Stimulated activated CD8-positive, alpha-beta memory T cell treated with anti-CD3 and anti-CD28 coated beads, Interleukin-7, amount 100 ng/mL, for 24 hours (primary cell): ENCODE measurements at places on chromosomes 16 and 17.

GRCh38 chr16:84313921-84314320, 19.2 kb downstream of the WFDC1 start:
- DNase-seq, result no peak

- DNase-seq, result no peak
These were observed 16.8 kb downstream of the AMFR start for GRCh38 chr16:56408379-56409098.

DNA sequence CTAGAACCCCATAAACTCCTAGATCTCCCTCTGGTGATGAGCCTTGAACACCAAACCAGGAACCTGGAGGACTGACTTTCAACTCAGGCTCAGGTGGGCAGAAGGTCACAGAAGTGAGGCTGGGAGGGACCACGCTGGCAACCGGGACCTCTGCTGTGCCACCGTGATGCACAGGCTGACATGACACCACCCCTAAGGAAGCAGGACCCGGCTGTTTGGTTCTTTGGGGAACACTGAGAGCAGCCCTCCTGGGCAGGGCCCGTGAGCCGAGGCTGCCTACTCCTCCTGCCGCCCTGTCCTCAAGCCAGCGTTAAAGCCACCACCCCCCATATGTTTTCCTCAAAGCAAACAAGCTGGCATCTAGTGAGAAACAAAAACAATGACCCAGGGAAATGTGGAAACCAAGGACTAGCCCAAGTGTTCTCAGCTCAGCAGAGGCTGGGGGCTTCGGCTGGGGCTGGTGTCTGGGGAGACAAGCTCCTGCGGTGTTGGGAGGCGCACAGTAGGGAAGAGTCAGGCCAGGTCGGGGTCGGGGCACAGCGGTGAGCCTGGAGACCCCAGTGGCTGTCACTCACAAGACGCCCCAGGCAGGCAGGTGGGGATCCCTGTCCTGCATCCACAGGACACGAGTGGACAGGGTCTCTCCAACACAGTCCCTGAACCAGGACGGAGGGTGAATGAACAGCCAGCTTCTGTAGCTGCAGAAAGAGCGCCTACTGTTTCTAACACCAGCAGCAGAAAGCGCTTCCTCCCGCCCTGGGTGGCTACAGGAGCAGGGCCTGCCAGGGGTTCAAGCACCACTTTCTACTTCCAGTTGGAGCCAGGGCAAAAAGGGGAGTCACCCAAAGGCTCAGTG, 1.7 kb downstream of the SMIM5 start:
- no peak for DNase-seq

DNA sequence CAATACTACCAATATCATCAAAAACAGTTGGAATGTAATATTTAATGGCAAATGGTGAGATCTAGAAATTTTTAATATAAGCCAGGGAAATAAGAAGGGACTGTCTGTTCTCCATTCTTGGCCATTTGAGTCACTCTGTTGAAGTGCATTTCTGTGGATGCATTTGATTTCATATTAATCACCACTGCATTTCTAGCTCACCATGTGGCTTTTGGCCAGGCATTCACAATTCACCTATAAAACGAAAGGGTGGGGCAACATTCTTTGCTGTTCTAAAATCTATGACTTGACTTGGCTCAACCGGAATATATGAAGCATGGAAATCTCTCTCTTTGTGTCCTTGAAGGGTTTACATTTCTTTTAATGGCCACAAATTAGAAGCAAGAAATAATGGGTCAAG, 483.0 kb downstream of the SLC39A11 start:
- no peak for DNase-seq

GRCh38 chr16:67372664-67373063, 20.6 kb downstream of the TPPP3 start:
- DNase-seq, result no peak

- no peak for DNase-seq
These were observed at the start of gene RAB26 for GRCh38 chr16:2147981-2148671. RAB26 (plus strand) TSS chr16:2148625; CDS start chr16:2148784, 159 bp downstream.

- no peak for DNase-seq
These were observed 99.1 kb downstream of the SOX9 start for GRCh38 chr17:72219824-72220493.

DNA sequence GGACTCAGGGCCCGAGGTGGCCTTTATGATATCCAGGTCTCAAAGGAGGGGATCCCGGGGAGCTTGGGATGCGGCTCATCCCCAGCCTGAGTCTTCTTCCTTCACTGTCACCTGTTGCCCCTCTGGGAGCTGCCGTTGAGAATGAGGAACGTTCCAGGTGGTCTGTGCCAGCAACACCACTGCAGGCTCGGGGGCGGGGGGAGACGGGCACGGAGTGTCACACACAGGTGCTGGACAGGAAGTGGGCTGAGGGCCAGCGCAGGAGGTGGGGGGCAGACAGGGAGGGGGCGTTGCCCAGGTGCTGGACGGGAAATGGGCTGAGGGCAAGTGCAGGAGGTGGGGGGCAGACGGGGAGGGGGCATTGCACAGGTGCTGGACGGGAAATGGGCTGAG, 28.2 kb downstream of the METRNL start:
- DNase-seq, result no peak

DNA sequence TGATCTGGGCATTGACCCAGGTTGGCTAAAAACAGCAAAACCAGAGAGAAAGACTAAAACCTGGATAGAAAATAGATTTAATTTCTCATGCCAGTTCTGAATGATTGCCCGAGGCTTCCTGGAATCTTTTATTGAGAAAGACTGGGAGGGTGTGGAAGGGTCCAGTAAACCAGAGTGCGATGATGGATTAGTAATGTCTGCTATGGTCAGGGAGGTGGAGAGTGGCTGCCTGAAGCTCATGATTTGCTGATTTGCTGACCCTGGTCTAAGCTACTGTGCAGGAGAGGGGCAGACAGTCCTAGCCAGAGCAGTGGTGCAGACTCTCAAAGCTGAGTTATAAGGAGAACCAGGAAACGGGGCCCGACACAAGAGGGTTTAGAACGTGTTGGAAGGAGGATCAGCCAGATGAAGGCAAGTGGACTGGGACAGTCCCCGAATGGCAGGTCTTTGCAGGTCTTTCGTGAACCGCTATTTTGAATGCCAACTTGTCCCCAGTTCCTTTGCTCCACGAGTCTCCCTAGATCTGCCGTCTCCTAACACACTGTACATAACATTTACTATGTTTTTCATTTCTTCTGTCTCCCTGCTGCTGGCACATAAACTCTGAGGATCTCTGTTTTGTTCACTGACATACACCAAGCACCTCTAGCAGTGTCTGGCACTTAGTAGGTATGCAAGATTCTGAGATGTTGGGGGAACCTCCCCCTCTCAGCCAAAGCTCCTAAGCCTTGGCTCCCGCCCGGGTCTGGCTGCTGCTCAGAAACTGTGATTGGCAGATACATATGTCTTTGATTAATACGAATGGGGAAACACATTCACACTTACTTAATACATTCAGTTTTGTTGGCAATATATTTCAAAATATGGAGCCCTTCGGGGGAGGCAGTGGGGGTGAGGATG, 237.3 kb upstream of the TNRC6C start:
- DNase-seq, result no peak

DNA sequence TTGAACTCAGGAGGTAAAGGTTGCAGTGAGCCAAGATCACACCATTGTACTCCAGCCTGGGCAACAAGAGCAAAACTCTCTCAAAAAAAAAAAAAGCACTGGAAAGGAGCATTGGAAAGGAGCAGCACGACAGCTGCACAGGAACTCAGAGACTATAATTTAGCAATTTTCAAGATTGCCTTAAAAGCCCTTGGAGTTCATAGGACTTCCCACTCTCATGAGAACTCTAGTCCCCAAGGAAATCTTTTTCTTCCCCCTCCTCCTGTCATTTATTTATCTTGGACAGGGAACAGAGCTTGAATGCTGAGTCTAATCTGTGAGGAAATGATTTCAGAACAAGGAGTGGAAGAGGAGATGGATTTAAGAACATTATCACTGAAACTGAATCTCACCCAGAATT, 69.0 kb downstream of the PLXDC1 start:
- no peak for DNase-seq

GRCh38 chr17:78391843-78392242, 13.4 kb downstream of the PGS1 start:
- DNase-seq, result no peak

DNA sequence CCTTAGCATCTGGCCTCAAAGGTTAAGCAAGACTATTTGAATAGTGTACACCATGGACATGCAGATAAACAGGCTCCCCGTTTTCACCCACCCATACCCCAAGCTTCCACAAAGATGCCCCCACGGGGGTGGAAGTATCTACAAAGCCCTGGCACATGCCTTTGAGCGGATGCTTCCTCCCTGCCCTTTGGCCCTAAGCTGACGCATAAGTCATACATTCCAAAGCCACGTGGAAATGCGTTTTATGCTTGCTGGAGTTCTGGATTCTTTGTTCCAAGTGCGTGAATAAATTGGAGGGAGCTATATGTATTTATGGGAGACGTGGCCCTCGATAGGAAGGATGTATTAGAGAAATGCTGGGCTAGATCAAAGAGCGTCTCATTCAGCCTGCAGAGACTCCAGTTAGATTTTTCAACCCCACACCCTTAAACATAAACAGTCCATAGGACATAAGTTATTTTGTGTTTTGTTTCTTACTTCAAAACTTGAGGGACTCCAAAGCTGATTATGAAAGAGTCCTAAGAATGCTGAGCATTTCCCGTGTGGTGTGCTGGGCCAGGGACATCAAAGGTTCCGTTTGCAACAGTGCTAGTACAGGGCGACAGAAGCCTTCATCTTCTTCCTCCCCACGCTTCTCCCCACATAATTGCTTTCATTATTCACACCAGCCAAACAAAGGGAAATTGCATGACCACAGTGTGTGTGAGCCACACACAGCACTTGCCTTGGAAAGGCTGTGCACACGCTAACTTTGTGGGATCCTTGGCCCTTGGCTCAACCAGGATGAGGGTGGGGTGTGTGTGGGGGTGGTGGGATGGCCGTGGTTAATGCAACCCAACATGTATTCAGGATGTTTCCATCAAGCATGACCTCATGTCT, 73.6 kb downstream of the WIPI1 start:
- no peak for DNase-seq

GRCh38 chr17:50847566-50847965, 12.2 kb downstream of the WFIKKN2 start:
- DNase-seq, result no peak

GRCh38 chr17:38919316-38920078, 5.9 kb upstream of the LASP1NB start:
- no peak for DNase-seq

GRCh38 chr17:75908201-75908600, 3.5 kb upstream of the MRPL38 start:
- no peak for DNase-seq

DNA sequence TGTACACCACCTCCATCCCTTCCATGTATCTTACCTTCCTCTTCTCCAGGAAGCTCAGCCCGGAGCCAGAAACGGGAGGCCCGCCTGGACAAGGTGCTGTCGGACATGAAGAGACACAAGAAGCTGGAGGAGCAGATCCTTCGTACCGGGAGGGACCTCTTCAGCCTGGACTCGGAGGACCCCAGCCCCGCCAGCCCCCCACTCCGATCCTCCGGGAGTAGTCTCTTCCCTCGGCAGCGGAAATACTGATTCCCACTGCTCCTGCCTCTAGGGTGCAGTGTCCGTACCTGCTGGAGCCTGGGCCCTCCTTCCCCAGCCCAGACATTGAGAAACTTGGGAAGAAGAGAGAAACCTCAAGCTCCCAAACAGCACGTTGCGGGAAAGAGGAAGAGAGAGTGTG, 756 bp upstream of the MVP start:
- no peak for DNase-seq

- DNase-seq, result no peak
These were observed 2.3 kb upstream of the IL4R start for GRCh38 chr16:27311448-27311830.

DNA sequence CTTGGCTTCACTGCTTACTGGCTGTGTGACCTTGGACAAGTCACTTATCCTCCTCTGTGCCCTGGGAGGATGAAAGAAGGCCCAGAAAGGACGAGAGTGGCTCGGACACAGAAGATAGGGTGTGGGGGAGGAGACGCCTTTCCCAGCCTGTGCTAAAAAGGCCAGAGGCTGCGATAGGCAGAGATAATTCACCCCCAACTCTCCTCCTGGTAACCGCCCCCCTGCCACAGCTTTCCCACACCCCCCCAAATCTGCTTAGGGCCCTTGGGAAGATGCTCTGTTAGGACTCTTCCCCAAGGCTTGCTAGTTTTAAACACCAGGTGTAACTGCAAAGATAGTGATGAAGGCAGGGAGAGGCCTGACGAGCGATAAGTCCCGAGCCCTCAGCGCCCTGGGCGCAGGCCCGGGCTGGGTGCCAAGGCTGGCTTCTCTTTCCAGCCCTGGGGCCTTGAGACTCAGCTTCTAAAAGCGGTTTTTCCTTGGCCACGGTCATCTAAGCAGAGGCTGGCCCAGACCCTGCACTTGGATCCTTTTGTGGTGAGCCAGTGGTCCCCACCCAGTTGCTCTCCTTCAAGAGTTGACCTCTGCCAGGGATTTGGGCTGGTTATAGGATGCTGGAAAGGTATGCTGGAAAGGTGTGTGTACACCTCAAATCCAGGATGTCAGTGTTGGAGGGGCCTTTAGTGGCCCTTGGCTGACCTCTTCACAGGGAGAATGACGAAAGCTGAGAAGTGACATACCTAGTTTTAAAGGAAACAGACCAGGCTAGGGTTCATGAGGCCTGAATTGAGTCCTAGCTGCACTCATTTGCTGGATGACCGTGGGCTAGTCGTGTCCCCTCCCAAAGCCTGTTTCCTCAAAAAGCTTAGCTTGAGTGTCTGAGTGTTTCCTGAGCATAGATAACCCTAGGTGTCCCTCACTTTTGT, 3.4 kb upstream of the PPP1R9B start:
- no peak for DNase-seq

- no peak for DNase-seq
These were observed 25.3 kb downstream of the MARCHF10 start for GRCh38 chr17:62782730-62783270.
